Mucosa of descending colon (tissue), 3 donors: ENCODE measurements at places on chromosomes 1 and 21. TPM values are rescaled to one million over a fixed set of nuclear protein-coding genes. Genes with fewer than 3 reads are reported as not detected.

- no peak for DNase-seq
Observed at GRCh38 chr1:78032996-78033796, 12.6 kb upstream of the GIPC2 start.

DNA sequence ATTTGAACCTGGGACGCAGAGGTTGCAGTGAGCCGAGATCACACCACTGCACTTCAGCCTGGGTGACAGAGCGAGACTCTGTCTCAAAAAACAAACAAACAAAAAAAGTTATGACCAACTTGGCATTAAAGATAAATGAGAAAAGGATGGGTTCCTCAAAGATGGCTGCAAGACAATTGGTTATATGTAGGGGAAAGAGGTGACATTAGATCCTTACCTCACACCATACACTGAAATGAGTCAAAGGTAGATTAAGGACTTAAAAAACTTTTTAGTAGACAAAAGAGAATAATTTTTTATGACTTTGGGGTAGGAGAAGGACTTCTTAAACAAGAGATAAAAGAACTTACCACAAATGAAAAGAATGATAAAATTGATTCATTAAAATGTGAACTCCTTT lies 74.5 kb downstream of the SYF2 start:
- DNase-seq = no peak

DNA sequence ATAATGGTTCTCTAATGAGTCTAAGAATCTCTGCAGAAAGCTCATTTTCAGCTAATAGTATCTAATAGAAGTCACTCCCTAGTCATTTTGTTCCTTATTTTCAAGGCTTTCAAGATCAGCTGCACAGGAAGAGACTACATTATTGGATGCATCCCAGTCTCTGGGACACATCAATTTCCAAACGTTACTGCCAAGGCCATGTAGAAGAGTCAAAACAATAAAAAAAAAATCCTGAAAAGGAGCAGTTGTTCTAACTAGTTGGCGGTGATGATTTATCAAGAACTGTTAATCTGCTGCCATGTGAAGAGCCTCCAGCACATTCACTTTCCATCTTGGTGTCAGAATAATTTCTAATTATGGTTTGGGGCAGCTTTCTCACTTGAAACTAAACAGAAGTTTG lies 5.7 kb downstream of the DDAH1 start:
- no peak for DNase-seq

- no peak for DNase-seq
Observed at GRCh38 chr1:202501281-202501680, 152.8 kb downstream of the PPP1R12B start.

DNA sequence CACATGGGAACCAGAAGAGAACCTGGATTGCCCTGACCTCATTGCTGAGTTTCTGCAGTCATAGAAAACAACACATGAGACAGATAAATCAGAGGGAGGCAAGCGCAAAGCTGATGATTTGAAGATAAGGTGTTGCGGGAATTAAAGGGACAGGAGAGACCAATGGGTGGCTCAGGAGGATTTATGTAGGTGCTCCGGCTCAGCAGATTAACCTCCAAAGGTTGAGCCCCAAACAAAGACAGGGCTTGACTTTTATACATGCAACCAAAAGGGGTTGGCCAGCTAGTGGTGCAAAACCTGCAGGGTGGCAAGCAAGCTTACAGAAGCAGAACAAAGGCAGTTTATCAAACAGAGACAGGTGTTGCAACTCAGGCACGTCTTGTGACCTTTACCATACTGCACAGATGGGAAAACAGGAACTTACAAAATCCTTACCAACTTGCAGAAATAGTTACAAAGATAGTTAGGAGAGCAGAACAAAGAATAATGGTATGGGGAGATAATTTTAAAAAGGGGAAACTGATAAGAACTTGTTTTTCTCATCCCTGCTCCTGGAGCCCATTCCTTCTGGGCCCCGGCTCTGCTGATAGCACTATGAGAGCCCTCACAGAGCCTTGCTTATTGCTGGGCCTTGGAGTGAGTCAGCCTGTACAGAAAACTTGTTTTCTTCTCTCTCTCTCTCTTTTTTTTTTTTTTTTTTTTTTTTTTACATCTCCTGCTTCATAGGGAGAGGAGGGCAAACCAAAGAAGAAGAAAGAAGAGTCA lies 93.6 kb downstream of the SNRPE start:
- DNase-seq = no peak

INSRR gene
- total RNA-seq = 0.09 TPM

COL6A2 gene
- 65.1 TPM for total RNA-seq
